ENCODE measurements at places on chromosomes 1 and 21.

GRCh38 chr1:243944429-243945160 is 94.6 kb upstream of the AKT3 start:
- ATAC-seq, result no peak

- peak; percentile 75 for ATAC-seq
These were observed 437 bp upstream of the HSPG2 start for GRCh38 chr1:21937372-21938121.

- no peak for ATAC-seq
These were observed 175.2 kb downstream of the KCNT2 start for GRCh38 chr1:196433000-196433399.

GRCh38 chr1:231387770-231388669 is 34.1 kb downstream of the EGLN1 start:
- ATAC-seq, result peak; percentile 12

- ATAC-seq, result no peak
These were observed 12.5 kb downstream of the LRRC3 start for GRCh38 chr21:44467859-44468195.

GRCh38 chr1:19644681-19645410 is 735 bp downstream of the NBL1 start:
- ATAC-seq, result peak; percentile 11

GRCh38 chr1:18778437-18778836 is 81.0 kb downstream of the TAS1R2 start:
- ATAC-seq, result no peak

DNA sequence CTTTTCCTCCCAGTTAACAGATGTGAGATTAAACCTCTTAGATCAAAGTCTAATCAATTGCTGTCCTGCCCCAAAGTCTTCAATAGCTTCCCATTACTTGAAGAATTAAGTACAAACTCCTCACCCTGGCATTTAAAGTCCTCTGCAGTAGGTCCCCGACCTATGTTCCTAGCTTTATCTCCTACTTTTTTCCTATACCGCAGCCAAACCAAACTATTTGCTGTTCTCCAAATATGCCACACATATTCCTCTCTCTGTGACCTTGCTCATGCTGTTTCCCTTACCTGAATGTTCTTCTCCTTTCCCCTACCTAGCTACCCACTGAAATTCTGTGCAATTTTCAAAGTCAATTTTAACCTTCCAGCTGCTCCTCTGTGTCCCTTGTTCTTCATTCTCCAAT is 14.0 kb upstream of the PPP2R5A start:
- no peak for ATAC-seq

GRCh38 chr1:207920444-207921021 is 9.6 kb upstream of the CD34 start:
- ATAC-seq, result no peak

DNA sequence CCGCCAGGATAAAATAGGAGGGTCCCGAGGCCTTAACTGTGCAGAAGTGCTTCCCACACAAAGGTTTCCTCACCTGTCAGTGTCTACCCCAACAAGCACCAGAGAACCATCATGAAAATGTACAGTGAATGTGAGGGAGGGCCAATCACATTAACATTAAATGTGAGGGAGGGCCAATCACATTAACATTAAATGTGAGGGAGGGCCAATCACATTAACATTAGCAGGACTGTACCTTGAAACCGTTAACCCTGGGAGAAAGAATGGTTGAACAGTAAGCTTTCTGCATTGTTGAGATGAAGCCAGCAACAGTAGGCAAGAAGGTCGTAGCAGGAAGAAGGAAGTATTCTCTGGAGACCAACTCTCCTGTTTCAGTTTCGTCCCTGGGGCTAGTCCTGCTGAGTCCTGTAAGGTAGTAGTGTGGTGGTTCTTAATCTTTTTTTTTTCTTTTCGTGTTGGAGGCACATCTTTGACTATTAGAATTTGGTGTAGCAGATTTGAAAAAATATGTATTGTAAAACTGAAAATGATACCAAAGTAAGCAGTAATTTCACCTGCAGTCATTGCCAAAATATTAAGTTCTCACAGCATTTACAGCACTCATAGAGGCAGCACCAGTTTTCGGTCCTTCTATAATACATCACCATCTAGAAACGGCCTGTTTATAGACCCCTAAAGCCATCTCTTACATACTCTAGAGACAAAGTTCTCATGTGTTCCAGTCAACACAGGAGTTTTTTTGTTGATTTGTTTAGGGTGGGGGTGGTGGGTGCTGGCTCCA is 98.6 kb upstream of the PPP2R5A start:
- ATAC-seq, result peak; percentile 68

DNA sequence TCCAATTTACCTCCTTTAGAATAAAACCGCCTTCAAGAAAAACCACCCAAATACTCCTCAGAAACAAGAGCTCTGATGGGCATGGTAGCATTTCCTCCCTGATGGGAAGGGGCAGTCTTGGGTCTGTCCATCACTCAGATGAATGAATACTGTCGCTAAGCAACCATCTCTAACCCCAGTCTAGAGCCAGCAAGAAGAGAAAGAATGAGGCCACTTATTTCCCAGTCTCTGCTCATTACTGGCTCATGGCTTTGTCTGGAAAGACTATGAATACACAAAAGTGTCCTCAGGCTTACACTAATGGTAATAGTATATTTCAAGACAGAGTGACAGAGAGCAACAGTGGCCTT is 51.0 kb upstream of the F3 start:
- ATAC-seq, result no peak
